HL-60 (cell line): ENCODE measurements at places on chromosomes 2 and 18.

GRCh38 chr2:2253172-2254016, 77.7 kb downstream of the MYT1L start:
- no peak for DNase-seq

DNA sequence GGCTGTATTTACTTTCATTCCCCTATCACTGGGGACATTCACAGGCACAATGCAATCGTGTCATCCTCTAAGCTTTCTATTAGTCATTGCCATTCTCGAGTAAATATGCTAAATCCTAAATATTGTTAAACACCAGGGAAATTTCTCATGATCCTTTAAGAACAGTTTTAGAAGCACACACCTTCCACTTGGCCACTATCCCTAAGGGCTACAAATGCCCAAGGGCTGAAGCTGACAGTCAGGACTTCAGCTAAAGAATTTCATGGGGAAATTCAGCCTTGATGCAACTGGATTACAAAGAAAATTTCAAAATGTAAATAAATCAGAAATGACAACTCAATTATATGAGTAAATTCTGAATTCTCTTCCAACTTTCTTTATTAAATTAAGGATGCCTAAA, 163.1 kb upstream of the PID1 start:
- DNase-seq: no peak

- DNase-seq: no peak
Observed at GRCh38 chr2:7609974-7610373, 692.8 kb downstream of the RNF144A start.

- DNase-seq: no peak
Observed at GRCh38 chr2:226179010-226179409, 620.6 kb downstream of the IRS1 start.

DNA sequence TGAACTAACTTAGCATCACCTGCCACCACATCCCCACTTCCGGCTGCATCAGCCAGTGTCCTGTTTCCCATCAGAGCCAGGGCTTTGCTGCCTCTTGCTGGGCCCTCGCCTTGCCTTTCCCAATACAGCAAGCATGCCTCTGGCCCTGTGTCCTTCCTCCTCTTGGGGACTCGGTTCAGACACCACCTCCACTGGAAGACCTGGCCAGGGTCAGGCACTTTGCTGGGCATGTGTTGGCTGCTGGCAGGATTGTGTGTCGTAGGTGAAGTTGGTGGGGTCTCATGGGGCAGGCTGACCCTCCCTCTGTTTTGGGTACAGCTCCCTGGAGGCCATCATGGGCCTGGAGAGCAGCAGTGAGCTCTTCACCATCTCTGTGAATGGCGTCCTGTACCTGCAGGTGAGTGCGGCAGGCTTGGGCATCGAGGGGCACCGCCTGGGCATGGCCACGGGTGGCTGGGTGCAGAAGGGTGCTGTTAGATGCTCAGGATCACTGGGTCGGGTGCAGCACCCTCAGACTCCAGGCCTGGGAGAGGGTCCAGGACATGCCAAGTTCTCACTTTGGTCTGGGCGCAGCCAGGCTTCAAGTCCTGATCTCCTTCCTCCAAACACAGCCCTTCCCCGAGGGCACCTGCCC, 6.6 kb downstream of the ERFE start:
- DNase-seq: no peak

- DNase-seq: no peak
Observed at GRCh38 chr18:50071397-50071796, 123.5 kb downstream of the MYO5B start.

GRCh38 chr2:196233021-196233804, 61.8 kb upstream of the STK17B start:
- no peak for DNase-seq

GRCh38 chr2:10148268-10148667, 25.7 kb downstream of the RRM2 start:
- no peak for DNase-seq

DNA sequence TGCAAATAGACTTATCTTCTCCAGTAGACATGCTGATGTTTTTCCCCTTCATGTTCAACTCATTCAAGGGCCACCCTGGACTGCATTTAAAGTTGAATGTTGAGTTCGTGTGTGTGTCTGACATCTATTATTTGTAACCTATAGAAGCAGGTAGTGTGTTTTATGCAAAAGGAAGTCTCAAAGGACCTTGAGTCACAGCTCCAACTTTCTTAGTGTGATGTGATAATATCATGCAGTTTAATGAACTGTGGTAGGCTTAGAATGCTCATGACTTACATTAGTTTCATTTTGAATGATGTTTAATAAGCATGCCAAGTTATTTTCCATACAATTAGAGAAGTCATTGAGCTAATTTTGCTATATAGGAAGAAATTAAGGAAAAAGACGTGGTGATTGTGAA, 67.9 kb downstream of the CERS6 start:
- DNase-seq: no peak

DNA sequence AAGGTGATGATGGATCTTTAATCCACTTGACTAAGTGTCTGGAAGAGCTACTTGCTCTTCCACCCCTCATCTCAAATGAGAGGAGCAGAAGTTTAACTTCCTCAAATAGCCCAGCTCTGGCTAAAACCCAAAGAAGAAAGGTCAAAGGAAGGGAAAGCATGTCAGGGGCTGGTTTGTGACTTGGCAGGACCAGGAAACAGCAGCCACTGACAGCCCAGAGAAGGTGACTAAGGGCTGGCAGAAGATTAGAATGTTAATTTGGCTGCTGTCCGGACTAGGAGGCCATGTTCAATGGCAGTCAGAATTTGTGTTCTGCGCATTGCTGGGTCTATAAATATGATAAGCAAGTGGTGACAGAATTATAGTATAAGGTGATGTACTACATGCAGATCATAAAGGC, 386.2 kb downstream of the SETBP1 start:
- DNase-seq: peak; percentile 28

DNA sequence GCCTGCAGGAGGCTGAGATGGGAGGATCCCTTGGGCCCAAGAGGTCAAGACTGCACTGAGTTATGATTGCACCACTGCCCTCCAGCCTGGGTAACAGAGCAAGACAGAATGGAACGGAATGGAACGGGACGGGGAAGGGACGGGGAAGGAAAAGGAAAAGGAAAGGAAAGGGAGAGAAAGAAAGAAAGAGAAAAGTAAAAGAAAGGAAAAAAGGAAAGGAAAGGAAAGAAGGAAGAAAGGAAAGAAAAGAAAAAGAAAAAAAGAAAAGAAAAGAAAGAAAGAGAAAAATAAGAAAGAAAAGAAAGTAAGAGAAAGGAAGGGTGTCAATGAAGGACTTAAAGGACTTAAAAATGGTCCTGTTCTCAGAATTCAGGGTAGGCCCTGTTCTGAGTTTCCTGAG, 4.3 kb upstream of the SPOPL start:
- no peak for DNase-seq

DNA sequence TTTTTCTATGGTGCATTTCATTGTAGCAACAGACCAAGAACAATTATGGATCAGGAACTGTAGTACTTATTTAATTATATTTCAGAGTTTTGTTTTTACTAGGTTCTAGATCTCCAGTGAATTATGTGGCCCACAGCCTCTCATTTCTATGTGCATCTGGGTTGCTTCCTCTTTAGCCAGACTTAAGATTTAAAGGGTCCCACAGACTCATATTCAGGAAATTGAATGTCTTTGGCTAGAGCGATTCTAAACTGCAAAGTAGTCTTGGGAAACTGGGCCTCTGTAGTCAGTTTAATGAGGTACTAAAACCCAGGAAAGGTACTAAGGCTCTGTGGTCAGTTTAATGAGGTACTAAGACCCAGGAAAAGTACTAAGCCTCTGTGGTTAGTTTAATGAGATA, 94.4 kb downstream of the LYPD6B start:
- no peak for DNase-seq

GRCh38 chr2:177161741-177162460, 50.7 kb upstream of the HNRNPA3 start:
- DNase-seq: peak; percentile 23

GRCh38 chr2:231348173-231348572, 47.3 kb upstream of the B3GNT7 start:
- no peak for DNase-seq

- DNase-seq: no peak
Observed at GRCh38 chr2:120241684-120242083, 11.0 kb upstream of the RALB start.
